Activated CD8-positive, alpha-beta T cell treated with anti-CD3 and anti-CD28 coated beads, Interleukin-2, amount 10 ng/mL, durations not matched to agents 7 days and 5 days (primary cell): ENCODE measurements at places on chromosomes 11 and 22.
A peak's percentile ranks its signal among the peaks of the same experiment; 100 is the strongest.

GRCh38 chr11:70820311-70820710 is 422.0 kb downstream of the CTTN start:
- H3K36me3 ChIP-seq, result no peaks in the 10 kb centered on the region
- peaks cover 4% of the 10 kb centered on the region for H3K27me3 ChIP-seq
- no peak for DNase-seq
- no peaks in the 10 kb centered on the region for H3K4me1 ChIP-seq
- no peak overlapping the region for H3K4me3 ChIP-seq
- H3K27ac ChIP-seq, result no peak overlapping the region

DNA sequence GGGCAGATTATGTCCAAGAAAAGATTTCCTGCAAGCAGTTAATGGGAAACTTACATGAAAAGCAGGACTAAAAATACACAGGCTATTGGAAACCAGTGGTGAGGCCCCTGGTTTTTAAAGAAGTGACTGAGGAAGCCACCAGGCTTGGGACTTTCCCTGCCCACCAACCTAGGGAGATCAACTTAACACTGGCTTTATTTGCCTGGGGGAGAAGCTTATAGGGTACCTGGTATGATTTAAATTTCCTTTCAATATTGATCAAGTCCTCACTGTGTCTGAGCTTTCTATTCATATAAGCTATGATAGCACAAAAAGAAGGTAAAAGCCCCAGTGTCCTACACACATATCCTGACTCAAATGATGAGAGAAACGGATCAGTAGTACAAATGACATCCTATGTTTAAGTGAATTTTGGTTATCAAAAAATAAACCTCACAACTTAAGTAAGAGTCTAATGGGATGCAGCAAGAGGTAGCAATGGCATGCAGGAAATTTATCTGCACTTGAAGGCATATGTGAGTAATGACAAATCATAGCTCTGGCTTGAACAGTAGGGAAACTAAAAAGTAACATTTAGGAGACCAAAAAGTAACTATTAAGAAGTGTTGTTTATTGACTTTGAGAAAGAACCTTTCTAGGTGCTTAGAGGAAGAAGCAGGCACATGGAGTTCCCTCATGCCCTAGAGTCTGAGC is 85.3 kb downstream of the GAB2 start:
- peaks cover 1% of the 10 kb centered on the region for H3K27me3 ChIP-seq
- no peak for DNase-seq
- H3K27ac ChIP-seq, result peak overlapping the region; percentile 9
- H3K36me3 ChIP-seq, result peaks cover 27% of the 10 kb centered on the region

GRCh38 chr22:50271519-50271970 is 1.4 kb upstream of the MAPK11 start:
- H3K27me3 ChIP-seq, result peaks cover 8% of the 10 kb centered on the region
- no peak overlapping the region for H3K4me3 ChIP-seq
- DNase-seq, result peak; percentile 73
- peaks cover 10% of the 10 kb centered on the region for H3K36me3 ChIP-seq
- H3K27ac ChIP-seq, result no peak overlapping the region
- peaks cover 28% of the 10 kb centered on the region for H3K4me1 ChIP-seq

DNA sequence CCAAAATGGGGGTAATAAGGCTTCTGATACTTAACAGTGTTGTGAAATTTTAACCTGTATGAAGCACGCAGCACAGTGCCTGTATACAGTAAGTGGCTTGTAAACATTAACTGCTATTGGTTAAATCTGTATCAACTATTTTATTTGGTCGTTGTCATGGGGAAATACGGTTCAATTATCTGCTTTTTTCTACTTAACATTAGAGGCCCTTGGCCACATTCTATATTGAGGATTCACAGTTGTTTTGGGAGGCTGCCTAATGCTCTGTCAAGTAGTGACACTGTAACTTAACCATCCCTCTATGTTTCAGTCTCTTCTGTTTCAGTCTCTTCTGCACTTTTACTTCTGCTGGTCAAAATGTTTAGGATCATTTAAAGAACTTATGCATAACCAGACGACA is 95.6 kb downstream of the LDLRAD3 start:
- H3K27me3 ChIP-seq, result no peaks in the 10 kb centered on the region
- H3K4me3 ChIP-seq, result no peak overlapping the region
- no peak for DNase-seq
- H3K4me1 ChIP-seq, result no peaks in the 10 kb centered on the region

- H3K36me3 ChIP-seq, result no peaks in the 10 kb centered on the region
- no peak overlapping the region for H3K4me3 ChIP-seq
- no peak overlapping the region for H3K27ac ChIP-seq
- DNase-seq, result no peak
- H3K4me1 ChIP-seq, result no peaks in the 10 kb centered on the region
- H3K27me3 ChIP-seq, result no peaks in the 10 kb centered on the region
Measured at GRCh38 chr11:25309818-25310217, 813.0 kb downstream of the LUZP2 start.

DNA sequence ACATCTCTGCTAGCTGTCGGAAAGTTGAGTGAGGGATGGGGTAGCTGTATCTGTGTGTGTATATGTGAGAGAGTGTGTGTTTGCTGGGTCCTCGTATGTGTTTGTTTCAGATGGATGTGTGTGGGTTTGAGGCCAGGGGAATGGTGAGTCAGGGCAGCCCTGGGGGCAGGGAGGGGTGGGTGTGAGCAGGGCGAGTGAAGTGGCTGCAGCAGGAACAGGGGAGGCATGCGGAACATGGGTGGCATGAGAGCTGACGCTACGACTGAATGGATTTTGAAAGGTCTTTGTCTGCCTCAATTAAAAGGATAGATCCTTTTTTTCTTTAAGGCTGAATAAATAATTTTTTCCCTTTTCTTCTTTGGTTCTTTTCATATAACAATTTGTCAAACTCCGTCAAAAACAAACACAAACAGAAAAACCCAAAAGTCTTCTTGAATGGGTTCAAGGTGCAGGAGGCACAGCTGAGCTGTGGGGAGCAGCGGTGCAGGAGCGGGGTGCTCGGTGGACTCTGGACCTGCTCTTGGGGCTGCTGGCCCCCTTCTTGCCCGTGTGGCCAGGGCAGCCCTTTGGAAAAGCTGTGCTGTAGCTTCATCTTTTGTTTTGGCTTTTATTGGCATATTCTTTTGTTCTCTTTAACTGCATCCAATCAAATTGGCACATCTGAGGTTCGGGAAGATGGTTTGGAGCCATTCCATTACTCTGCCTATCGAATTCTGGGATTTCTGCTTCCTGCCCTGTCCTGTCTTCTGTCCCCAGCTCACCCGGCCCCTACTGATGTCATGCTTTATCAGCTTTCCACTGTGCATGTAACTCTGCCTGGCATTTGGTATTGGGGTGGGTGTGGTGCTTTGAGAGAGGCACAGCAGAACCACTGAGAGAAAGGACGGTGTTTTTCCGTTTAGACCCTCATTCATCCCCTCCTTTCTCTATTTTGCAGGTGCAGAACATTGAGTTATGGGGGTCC is 80.1 kb downstream of the ADAMTS15 start:
- H3K27me3 ChIP-seq, result peaks cover 2% of the 10 kb centered on the region
- no peak for DNase-seq
- H3K36me3 ChIP-seq, result no peaks in the 10 kb centered on the region
- no peaks in the 10 kb centered on the region for H3K4me1 ChIP-seq
- no peak overlapping the region for H3K27ac ChIP-seq

- no peaks in the 10 kb centered on the region for H3K36me3 ChIP-seq
- H3K4me3 ChIP-seq, result no peak overlapping the region
- H3K27ac ChIP-seq, result no peak overlapping the region
Measured at GRCh38 chr11:83456075-83456474, 169.9 kb upstream of the CCDC90B start.

GRCh38 chr11:63491636-63492372 is 837 bp upstream of the PLAAT5 start:
- peak overlapping the region; percentile 38 for H3K4me3 ChIP-seq
- no peak overlapping the region for H3K27ac ChIP-seq
- H3K4me1 ChIP-seq, result peaks cover 12% of the 10 kb centered on the region
- no peak for DNase-seq
- H3K27me3 ChIP-seq, result peaks cover 58% of the 10 kb centered on the region
- peaks cover 2% of the 10 kb centered on the region for H3K36me3 ChIP-seq
